ENCODE measurements at places on chromosomes 2 and 18.
A peak's percentile ranks its signal among the peaks of the same experiment; 100 is the strongest.

DNA sequence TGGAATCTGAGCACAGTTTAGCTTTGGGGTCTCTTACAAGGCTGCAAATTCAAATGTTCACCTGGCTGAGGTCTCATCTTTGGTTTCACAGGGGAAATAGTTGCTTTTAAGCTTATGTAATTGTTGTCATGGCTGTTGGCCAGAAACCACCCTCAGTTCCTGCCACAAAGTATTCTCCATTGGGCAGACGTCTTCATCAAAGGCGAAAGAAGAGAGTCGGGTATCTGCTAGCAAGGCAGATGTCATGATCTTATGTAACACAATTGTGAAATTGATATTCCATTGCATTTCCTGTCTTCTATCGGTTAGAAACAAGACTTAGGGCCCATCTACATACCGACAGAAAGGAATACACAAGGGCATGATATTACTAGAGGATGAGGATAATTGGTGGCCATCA is 816.2 kb downstream of the MBD2 start:
- no peak for DNase-seq

- DNase-seq, result no peak
Measured at GRCh38 chr2:66301022-66301766, 133.7 kb upstream of the MEIS1 start.

- no peak for DNase-seq
Measured at GRCh38 chr18:75071484-75071785, 137.5 kb downstream of the PTGR3 start.

- peak; percentile 17 for DNase-seq
Measured at GRCh38 chr2:189483980-189484740, 42.9 kb downstream of the WDR75 start.

GRCh38 chr2:30122362-30122761 is 24.4 kb upstream of the YPEL5 start:
- DNase-seq, result no peak

- DNase-seq, result no peak
Measured at GRCh38 chr18:44961288-44961995, 280.8 kb downstream of the SETBP1 start.

DNA sequence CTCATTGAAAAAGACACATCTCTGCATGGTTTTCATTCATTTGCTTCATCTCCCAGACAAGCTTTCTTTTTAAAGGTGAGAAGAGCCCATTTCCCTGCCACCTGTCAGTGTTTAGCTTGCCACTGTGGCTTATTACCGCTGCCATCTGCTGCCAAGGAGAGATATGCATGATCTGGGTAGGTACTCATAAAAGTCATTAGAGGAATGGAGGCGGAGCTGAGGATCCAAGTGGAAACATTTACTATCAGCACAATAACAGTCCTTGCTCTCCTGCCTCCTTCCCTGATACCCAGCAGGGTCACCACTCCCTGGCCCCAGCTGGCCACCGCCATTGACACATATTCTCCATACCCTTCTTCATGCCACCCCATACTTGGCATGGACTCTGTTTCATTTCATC is 390.4 kb downstream of the TSN start:
- DNase-seq, result no peak

- no peak for DNase-seq
Measured at GRCh38 chr2:131641414-131642206, 113.9 kb downstream of the CCDC74A start.

DNA sequence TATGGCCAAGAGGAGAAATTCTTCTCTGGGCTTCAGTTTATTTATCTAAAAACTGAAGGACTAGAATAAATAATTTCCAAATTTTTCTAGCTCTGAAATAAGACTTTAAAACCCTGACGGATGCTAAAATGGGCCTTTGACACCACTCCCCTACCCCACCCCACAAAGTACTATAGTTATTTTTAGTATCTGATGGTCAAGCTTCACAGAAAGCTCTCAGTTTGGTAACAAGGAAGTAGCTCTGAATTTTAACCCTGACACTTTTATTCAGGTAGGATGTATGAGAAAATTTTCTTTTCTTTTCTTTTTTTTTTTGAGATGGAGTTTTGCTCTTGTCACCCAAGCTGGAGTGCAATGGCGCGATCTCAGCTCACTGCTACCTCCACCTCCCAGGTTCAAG is 2.4 kb downstream of the RBKS start:
- DNase-seq, result no peak

- peak; percentile 20 for DNase-seq
Measured at GRCh38 chr18:31042406-31043181, at the start of gene DSC3. Gene DSC3, minus strand, starts transcription at chr18:31042742. Its CDS starts 82 bp downstream, at chr18:31042660.

DNA sequence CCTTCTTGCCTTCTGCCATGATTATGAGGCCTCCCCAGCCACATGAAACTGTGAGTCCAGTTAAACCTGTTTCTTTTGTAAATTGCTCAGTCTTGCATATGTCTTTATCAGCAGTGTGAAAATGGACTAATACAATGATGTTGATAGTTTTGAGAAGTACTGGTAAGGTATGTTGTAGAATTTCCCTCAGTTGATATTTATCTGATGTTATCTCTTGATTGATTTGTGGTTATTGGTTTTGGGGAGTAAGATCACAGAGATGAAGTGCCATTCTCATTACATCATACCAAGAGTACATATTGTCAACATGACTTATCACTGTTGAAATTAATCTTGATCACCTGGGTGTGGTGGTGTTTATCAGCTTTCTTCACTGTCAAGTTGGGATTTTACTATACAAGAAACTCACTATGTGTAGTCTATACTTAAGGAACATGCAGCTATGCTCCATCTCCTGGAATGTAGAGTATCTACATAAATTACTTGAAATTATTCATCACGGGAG is 5.1 kb upstream of the SPAG16 start:
- DNase-seq, result no peak

DNA sequence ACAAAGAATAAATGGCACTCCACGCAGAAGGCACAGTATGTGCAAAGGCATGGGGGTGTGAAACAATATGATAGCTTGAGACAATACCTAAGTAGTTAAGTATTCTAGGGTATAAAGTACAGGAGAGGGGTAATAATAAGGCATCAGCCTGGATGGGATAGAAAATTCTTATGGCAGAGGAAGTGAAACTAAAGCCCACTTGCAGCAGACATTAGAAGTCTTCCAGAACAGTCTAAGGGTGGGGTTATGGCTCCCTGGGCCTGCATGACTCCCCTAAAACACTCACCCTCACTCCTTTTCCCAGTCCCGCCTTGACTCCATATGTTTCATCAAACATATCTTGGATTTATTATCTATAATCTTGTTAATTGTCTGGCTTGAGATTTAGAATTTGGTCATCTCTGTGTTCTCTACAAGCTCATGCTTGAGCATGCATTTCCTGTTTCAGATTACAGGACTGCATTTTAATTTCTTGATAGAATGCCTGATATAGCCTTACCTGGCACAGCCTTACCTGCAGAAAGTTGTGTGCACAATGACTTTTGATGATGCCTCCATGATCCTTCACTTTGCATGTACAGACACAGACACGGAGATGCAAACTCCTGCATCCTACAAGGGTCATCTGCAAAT is 28.5 kb upstream of the TMBIM1 start:
- no peak for DNase-seq

GRCh38 chr2:70928366-70928765 is 7.3 kb upstream of the ATP6V1B1 start:
- no peak for DNase-seq

GRCh38 chr18:25813110-25813509 is 277.3 kb downstream of the SS18 start:
- no peak for DNase-seq

GRCh38 chr2:191635333-191636234 is 42.4 kb upstream of the NABP1 start:
- no peak for DNase-seq

GRCh38 chr18:35479911-35480586 is 17.7 kb downstream of the INO80C start:
- DNase-seq, result no peak
